Esophagus mucosa (tissue), 1 donor: ENCODE measurements at places on chromosomes 7 and 10. TPM values are rescaled to one million over a fixed set of nuclear protein-coding genes. Genes with fewer than 3 reads are reported as not detected.

GRCh38 chr10:122021828-122022227, 32.9 kb downstream of the TACC2 start:
- ATAC-seq, result no peak

DNA sequence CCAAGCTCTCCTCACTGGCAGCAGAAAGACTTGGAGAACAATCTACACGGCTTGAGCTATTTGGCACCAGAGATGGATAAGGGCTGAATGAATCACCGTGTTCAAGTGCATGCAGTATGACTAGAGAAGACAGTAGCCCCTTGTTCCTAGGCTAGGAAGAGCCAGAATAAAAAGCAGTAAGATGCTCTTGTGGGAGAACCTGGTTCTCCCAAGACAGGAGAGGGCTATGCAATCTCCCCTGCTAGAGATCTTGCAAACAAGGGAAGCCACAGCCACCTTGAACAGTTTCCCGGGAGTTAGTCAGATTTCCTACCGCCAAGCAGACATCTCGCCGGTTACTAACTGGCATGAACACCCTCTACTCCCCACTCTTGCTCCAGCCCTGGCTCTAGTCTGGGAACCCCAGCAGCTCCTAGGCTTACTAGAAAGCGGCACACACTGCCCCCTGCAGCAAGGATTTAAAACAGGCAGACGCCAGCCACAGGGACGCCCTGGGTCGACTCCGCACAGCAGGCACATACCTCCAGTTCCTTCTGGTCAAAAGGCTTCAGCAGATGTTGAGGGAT, 107.3 kb downstream of the SMURF1 start:
- ATAC-seq, result no peak

DNA sequence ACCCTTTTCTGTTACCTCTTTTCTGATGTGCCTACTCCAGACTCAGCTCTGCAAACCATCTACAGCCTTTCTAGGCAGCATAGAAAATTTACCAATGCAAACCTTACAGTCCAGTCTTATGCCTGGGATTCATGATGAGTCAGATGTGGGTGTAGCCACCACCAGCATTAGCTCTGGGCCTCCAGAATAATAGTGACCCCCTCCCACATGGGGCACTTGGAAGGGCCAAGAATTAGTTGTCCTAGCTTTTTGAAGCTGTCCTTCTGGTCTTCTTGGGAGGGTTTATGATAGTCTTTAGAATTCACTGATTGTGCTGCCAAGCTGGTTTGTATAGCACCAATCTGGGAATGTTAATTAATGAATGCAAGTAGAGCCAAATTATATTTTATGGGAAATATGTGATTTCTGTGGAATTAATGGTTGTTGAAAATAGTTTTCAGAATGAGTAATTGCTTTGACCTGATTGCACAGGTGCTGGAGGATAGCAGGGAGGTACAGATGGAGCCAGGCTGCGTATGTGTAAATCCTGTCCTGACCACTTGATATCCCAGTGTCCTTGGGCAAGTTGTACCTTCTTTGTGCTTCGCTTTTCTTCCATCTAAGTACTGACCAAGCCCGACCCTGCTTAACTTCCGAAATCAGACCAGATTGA, 94.8 kb downstream of the CPED1 start:
- peak; percentile 46 for ATAC-seq

- ATAC-seq, result peak; percentile 61
Measured at GRCh38 chr10:88409236-88409635, 173.9 kb downstream of the RNLS start.

- ATAC-seq, result peak; percentile 34
Measured at GRCh38 chr10:32253821-32254220, 93.1 kb downstream of the EPC1 start.

The ADAMTS14 gene
- 0.64 TPM for total RNA-seq

The IDI2 gene
- total RNA-seq, result not detected

GRCh38 chr7:39608278-39608677, 15.1 kb upstream of the RALA start:
- no peak for ATAC-seq

DNA sequence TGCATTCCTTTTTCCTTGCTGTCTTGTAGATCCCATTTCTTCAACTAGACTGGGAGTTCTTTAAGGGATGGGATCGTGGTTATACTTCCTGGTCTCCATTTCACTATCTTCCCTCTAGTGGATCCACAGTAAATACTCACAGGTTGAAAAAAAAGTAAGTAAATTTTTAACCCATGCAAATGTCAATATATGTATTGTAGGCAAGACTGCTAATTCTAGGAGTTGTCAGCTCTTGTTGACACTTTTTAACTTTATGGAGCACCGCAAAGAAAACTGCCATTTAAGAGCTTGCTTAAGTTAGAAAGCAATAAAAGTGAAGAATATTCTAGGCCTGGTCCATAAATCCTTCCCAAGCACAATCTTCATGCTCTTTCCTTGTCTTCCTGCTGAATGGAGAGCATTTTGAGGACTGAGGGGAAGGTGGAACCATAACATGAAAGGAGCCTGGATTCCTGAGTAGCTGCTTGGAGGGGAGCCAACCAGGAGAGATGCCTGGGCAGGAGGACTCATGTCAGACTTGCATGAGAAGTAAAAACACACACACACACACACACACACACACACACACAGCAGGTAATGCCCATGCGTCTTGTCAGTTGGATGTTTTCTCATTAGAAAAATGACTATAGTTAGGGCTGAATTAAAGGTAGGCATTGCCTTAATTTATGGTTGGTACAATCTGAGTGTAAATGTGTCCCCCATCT, 32.2 kb downstream of the VWA2 start:
- ATAC-seq, result peak; percentile 33

- ATAC-seq, result no peak
Measured at GRCh38 chr7:31082017-31082416, 29.9 kb downstream of the ADCYAP1R1 start.

- no peak for ATAC-seq
Measured at GRCh38 chr7:136290351-136290750, 313.2 kb upstream of the MTPN start.

DNA sequence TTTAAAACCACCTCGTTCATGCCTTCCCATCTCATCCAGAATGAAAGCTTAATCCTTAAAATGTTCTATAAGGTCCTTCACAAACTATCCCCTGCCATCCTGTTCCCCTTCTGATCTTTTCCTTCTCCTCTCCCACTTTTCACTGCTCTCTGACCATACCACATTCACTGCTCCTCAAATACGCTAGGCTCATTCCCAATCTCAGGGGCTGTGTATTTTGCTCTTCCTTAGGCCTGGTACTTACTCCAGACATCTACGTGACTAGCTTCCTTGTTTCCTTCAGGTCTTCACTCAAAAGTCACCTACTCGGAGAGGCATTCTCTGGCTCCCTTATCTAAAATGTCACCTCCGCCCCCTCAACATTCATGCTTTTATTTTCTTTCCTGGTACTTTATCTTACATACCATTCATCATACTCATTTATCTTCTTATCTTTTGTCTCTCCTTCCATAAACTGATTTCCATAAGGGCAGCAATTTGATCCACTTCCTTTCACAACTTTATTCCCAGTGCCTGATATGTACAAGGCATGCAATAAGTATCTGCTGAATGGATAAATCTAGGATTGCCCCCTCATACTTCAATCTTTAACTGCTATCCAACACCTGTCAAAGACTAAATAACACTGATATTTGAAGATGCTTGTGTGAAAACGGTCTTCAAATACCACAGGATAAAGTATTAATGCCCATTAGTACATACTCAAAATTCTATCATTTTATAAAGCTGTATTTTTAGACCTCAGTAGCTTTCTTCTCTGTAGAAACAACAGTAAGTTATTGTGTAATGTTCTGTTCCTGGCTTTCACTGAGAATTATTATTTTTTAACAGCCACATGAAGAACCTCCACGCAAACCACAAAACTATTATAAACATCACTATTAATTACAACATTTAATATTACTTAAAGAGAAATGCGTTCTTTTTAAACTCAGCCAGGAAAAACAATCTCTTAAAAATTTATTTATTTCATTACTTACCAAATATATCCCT, 27.0 kb downstream of the JMJD1C start:
- ATAC-seq, result no peak

The ADAM8 gene
- 2.5 TPM for total RNA-seq

The SORCS1 gene
- 0.12 TPM for total RNA-seq

The TSPAN15 gene
- 3.4 TPM for total RNA-seq

The CADPS2 gene
- total RNA-seq, result 2.4 TPM

GRCh38 chr10:50452603-50453002, 171.2 kb downstream of the SGMS1 start:
- no peak for ATAC-seq

DNA sequence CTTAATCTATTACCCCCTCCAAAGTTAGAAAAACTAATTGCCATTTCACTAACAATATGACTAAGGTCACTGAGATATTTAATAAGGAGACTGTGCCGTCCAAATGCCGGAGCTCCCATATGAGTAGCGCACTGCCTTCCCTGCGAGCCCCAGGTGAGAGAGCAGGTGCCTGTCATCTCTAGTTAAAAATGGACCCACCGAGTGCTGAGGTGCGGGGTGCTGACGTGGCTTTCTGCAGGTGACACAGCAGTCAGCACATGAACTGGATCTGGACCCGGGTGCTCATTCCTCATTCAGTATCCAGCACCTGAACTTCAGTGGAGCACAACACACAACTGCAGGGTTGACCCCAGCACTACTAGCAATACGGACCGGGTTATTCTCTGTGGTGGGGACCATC, 138.0 kb upstream of the NPS start:
- ATAC-seq, result no peak

The KIF11 gene
- total RNA-seq, result 16.8 TPM

- peak; percentile 2 for ATAC-seq
Measured at GRCh38 chr7:3300221-3300650, 816 bp upstream of the SDK1 start.

DNA sequence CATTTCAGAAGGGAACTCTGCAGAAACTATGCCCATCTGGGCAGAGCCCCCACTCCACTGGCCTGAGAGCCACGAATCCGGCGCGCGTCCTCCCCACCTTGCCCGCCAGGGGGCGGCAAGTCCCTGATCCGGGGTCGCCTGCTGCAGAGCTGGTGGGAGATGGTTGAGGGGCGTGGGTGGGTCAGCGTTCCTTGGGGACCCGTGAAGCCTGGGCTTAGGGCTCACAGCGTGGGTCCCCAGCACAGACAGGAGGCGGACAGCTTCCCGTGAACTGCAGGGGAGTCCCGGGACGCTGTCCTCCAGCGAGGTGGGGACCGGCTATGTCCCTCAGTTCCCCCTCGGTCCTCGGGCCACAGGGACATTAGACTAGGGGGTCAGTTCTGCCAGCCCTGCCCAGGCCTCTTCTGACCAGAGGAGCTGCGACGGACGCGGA, 585 bp upstream of the POP7 start:
- ATAC-seq, result peak; percentile 58

The KLHDC10 gene
- 20.8 TPM for total RNA-seq

The PAX4 gene
- not detected for total RNA-seq

DNA sequence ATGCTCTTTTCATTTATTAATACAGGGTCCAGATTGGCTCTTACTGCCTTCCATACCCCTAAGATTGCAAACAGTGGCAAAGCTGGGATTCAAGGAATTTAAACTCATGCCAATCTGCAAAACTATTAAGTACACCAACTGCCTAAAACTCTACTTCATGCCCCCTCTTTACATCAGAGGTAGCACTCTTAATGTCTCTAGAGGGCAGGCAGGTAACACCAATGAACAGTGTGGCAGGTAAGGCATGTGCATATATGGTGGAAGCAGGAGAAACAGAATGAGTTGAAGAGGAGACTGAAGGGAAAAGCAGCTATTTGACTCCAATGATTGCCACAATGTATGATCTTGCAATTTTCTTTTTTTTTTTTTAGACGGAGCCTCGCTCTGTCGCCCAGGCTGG, 156.7 kb downstream of the BTAF1 start:
- no peak for ATAC-seq

DNA sequence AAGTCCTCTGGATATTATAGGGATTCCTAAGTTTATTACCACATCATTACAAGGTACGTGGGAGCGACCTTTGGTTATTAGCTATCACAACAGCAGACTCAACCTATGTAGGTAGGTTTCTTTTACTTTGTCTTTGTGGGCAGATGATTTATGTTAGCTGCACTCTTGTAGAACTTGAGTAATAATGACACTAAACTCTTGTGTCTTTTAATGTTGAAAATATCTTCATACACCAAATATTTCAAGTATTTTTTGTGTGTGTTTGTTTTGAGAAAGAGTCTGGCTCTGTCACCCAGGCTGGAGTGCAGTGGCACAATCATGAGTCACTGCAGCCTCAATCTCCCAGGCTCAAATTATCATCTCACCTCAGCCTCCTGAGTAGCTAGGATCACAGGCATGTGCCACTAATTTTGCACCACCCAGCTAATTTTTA, 19.2 kb upstream of the SUPV3L1 start:
- no peak for ATAC-seq

The PPA1 gene
- total RNA-seq, result 158 TPM

The MYPN gene
- total RNA-seq, result 0.08 TPM

DNA sequence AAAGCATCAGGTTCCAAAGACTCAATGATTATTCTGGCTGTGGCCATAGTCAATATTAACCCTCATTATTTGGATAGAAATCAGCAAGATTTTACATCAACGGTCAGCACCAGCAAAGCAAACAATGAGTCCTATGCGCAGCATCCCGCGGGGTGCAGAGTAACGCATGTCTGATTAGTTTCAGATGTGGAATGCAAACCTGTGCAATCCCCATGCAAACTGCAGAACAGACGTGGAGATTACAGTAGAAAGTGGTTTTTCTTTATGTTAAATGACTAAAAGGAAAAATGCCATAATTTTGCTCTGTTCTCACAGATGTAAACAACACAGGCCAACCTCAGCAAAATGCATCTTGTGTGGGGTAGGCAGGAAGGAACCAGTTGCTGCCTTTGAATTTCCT, 258.1 kb upstream of the GRB10 start:
- ATAC-seq, result no peak

- ATAC-seq, result peak; percentile 46
Measured at GRCh38 chr10:120514035-120514620, 57.1 kb downstream of the PLPP4 start.

DNA sequence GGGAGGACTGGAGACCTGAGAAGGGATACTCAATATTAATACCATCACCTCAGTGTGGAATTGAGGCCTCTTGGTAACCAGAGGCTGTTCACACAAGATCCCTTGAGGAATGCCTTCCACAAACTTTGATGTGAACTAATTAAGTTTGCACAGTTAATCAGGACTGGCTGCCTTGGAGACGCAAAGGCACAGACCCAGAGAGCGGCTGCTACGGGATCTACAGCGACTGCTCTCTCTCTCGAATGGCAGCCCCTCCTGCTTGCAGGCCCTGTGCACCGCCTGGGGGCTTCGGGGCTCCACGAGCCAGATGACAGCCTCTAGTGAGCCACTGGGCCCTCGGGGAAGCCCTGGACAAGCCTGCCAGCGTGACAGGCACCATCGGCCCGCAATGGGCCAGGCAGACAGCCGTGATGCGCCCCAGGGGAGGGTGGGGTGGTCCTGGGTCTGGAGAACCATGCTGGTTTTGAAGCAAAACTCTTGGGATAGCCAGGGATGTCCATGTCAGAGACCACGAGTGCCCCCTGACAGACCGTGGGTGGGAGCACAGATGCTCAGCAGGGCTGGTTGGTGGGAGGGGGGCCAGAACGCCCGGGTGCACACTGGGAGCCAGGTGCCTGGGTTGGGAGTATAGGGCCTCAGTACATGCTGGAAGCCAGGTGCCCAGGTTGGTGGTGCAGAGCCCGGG, 195.6 kb downstream of the ELFN1 start:
- ATAC-seq, result peak; percentile 15

The CPSF4 gene
- total RNA-seq, result 23.8 TPM

GRCh38 chr7:84372712-84373111, 178.1 kb upstream of the SEMA3A start:
- no peak for ATAC-seq

GRCh38 chr7:106635411-106635810, 25.5 kb downstream of the CCDC71L start:
- ATAC-seq, result no peak
